Kidney epithelial cell (primary cell): ENCODE measurements at places on chromosomes 6 and 20. TPM values are rescaled to one million over a fixed set of nuclear protein-coding genes. Genes with fewer than 3 reads are reported as not detected.

The OTOR gene
- total RNA-seq, result not detected in 2 replicates

The ATF6B gene
- total RNA-seq, result 42.5 and 47.0 TPM in 2 replicates

The TFAP2A gene
- total RNA-seq, result 8.8 and 11.2 TPM in 2 replicates

The BNIP5 gene
- 0.07 TPM in 1 of 2 replicates, not detected in the other for total RNA-seq

GRCh38 chr6:137878029-137878428, 11.0 kb downstream of the TNFAIP3 start:
- no peak for DNase-seq

GRCh38 chr20:50309280-50309763, 118.7 kb downstream of the CEBPB start:
- DNase-seq, result no peak

DNA sequence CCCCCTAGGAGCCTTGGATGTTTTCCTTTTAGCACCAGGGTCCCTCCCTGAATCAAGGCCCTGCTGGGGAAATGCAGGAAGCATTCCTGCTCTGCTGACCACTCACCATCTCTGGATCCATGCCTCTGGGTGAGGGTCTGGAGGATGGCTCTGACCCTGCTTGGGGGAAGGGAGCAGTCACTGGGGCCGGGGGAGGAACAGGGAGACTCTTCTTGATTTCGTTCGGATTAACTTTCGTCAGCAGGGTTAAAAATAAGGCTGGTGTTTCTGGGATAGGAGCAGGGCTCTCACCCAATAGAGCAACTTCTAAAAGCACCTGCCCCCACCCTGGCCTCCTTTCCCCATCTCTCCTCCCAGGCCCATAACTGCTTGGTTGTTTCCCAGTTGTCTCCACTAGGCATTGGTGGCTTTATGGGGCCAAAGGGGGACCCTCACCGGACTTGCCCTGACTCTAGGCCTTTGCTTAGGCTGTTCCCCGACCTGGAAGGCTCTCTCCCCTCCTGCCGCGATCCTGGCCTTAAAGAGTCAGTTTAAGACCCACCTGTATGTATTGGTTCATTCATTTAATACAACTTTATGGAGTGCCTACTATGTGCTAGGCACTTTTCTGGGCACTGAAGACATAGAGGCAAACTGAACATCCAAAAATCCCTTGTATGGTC, 63.0 kb downstream of the JPH2 start:
- no peak for DNase-seq

- DNase-seq, result no peak
Observed at GRCh38 chr6:93675856-93676417, 256.6 kb upstream of the EPHA7 start.

DNA sequence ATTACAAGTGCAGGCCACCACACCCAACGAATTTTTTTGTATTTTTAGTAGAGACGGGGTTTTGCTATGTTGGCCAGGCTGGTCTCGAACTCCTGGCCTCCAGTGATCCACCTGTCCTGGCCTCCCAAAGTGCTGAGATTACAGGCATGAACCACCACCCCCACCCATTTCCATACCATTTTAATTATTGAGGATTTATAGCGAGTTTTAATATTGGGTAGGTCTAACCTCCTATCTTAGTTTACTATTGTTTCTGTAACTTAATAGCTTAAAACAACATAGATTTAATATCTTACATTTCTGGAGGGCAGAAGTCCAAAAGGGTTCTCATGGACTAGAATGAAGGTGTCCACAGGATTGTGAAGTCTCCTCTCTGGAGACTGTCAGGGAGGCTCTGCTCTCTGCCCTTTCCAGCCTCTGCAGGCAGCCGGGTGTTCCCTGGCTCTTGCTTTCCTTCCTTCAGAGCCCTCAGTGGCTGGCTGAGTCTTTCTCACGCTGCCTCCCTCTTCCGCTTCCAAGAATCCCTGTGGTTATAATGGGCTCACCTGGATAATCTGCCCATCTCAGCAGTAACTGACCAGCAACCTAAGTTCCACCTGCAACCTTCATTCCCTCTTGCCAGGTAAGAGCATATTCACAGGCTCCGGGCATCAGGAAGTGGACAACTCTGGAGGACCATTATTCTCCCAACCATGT, 18.6 kb upstream of the BCAS4 start:
- no peak for DNase-seq

DNA sequence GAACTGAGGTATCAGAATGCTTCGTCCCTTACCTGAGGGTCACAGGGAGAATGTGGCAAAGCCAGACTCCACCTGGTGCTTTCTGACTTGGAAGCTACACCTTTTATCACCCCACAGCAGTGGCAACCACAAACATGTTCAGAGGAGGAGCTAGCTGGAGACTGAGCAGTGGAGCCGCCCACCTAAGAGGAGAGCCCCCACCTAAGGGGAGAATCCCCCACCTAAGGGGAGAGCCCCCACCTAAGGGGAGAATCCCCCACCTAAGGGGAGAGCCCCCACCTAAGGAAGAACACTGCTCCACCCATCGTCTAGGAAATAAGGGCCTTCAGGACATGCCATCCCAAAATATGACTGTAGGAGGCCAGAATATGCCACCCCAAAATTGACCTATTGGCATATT, 4.0 kb downstream of the SLC52A3 start:
- no peak for DNase-seq
